Stimulated activated naive CD4-positive, alpha-beta T cell (primary cell): ENCODE measurements at places on chromosomes 13 and 19.

- no peak for DNase-seq
Observed at GRCh38 chr13:112351825-112352224, 24.3 kb upstream of the SPACA7 start.

DNA sequence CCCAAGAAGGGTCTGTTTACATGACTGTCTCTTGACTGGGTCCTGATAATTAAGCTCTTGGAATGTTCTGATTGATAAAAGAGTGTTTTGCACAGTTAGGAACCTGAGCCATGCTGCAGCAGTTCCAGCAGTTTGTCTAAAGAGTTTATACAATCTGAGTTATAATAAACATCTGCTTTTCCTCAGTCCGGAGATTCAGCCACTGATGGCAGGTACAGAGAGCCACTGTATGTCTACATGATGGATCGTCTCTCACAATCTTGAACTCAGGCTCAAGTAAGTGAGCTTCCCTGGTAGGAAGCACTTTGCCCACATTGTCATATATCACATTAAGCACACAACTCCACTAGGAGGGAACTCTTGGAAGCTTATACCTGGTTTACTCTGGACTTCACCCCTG lies 84.3 kb downstream of the UGGT2 start:
- no peak for DNase-seq

GRCh38 chr19:34678085-34678412 lies 571 bp downstream of the ZNF302 start:
- DNase-seq = no peak

DNA sequence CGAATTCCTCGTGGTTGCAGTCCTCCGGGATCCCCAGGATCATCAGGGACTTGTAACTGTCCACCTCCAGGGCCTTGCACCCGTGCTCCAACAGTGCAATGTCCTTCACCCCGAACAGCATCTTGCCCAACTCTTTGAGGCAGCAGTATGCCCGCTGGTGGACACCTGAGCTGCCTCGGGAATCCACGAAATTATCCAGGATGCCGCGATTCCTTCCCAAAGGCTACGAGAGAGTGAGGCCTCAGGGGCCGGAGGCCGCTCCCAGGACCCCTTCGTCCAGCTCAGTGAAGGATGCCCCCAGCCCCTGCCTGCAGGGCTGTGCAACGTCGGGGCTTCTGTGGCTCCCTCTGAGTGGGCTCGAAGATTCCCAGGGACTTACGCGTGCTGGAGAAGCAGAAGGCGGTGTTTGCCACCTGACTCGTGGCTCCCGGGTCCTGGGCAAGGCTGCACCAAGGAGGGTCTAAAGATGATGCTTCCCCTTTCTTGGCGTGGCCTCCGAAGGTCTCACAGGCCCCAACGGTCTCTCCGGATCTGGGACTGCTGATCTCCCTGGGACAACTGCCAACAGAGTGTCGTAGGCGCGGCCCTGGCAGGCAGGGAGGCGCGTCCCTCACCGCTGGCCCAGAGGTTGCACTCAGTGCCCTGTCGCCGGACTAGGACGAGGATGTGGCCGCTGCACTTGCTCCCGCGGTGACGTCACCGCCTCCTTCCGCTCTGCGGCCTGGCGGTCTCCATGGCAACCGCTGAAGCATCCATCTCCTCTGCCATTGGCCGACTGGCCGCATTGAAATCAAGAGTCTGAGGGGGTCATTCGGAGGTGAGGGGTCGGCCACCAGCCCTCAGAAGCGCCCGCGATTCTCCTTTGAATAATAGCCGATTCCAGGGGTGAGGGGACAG lies at the start of gene PNMA8C:
TSS of gene PNMA8C (minus strand) at position 698 of the 897 bp plus-strand sequence. CDS start at position 121, 577 bp downstream.
- no peak for DNase-seq

DNA sequence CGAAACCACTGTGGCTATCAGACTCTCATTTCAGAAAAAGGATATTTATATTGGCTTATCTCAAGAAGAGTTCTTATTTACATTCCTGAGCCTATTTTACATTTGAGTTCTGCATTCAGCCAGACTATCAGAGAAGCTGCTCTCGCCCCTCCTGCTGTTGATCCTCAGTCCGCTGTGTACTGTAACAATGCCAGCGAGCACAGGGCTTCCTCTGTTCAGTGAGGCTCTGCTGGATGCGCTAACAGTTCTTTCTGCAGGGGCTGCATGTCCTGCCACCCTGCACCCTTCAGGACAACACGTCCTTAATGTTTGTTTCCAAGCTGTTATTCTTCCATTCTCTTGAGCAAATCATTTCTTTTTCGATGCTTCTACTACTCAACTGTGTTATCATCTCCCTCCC lies 463.7 kb upstream of the SGCG start:
- DNase-seq = no peak

- DNase-seq = no peak
Observed at GRCh38 chr13:100854006-100854405, 179.4 kb upstream of the TMTC4 start.

DNA sequence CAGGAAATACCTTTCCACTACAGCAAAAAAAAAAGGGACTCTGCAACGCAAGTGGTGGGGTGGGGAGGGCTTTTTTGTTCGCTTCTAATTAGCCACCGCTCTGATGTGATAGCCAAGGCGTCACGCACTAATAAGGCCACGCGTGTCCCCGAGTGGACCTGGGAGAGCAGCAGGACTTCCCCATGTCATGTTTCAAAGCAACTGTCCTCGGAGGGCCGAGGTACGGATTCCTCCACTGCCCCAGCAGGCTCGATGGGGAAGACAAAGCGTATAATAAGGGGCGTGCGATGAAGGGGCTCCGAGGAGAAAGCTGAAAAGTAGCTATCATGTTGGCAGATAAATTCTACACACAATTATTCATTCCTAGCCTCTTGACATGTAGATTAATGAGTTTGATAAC lies 179.7 kb upstream of the ZNF507 start:
- DNase-seq = no peak

DNA sequence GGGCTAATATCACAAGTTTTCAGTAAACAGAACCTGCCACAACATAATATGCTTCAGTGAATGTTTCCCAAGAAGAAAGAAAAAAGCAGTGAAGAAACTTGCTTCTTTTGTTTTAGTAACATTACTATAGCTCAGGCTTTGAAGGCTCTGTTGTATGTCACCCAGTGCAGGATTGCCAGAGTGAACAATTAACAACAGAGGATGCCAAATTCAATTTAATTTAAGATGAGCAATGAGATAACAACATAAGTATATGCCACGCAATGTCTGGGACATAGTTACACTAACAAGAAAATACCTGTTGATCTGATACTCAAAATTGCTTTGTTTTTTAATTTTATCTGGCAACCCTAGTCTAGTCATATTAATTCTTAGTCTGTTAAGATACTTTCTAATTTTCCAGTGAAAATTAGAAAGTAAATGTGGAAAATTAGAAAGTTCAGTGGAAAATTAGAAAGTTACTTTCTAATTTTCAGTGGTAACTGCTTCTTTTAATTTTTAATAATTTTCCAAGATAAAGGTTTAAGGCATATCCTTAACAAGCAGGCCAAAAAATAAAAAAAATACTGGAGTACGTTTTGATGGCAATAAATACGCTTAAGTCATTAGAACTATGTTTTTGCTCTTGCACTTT lies 336.3 kb downstream of the SLITRK6 start:
- no peak for DNase-seq

DNA sequence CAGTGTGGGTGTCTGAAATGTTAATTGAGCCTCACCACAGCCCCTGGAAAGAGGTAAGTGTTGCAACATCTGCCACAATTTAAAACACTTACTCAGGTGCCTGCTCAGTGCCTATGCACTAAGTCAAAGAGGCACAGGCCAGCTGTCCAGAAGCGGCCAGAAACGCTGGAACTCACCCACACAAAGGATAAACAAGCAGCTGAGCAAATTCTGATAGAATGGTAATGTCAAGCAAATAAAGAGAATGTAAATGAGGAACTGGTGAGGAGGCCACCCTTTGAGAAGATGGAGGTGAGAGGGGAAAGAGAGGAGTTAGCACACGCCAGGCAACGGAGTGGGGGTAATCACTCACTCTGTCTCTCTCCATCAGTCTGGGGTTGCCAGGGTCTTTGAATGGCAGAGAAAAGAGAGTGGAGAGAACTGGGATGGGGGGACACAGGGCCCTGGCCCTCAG lies 67.7 kb upstream of the SERP2 start:
- no peak for DNase-seq

DNA sequence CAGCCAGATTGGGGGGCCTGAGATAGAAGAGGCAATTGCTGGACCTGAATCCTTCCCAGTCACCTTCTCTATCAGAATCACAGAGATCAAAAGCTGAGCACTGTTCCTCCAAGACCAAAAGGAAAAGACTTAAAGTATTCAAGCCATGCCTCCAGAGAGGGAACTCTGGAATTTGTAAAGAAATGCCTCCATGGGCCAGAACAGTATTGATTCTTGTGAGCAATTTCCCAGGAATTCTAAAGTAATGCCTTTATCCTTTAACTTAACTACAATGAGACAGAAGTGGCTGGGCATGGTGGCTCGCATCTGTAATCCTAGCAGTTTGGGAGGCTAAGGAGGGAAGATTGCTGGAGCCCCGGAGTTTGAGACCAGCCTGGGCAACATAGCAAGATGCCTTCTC lies 148.8 kb downstream of the FLT1 start:
- DNase-seq = no peak

DNA sequence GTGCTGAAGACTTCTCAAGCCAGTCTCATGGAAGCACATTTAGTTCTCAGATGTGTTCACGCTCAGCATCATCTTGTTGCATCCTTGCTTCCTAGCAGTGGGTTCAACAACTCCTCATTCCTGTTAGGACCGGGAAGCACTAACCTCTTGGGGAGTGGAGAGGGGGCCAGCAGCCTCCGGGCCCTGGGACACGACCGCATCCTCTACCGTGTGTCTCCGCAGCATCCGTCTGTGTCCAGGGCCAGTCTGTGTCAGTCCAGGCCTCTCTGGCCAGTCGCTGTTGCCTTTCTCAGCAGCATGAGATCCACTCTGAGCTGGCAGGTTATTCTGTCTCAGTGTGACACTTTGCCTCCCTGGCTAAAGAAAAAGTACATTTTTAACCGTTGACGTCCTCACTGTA lies 17.0 kb downstream of the PDCD5 start:
- no peak for DNase-seq

GRCh38 chr13:70043685-70044084 lies 63.9 kb upstream of the ATXN8OS start:
- DNase-seq = no peak

DNA sequence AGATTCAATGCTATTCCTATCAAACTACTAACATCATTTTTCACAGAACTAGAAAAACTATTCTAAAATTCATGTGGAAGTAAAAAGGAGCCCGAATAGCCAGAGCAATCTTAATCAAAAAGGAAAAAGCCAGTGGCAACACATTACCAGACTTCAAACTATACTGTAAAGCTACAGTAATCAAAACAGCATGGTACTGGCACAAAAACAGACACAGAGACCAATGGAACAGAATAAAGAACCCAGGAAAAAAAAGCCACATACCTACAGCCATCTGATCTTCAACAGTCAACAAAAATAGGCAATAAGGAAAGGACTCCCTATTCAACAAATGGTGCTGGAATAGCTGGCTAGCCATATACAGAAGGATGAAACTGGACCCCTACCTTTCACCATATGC lies 10.4 kb upstream of the SOHLH2 start:
- DNase-seq = no peak

DNA sequence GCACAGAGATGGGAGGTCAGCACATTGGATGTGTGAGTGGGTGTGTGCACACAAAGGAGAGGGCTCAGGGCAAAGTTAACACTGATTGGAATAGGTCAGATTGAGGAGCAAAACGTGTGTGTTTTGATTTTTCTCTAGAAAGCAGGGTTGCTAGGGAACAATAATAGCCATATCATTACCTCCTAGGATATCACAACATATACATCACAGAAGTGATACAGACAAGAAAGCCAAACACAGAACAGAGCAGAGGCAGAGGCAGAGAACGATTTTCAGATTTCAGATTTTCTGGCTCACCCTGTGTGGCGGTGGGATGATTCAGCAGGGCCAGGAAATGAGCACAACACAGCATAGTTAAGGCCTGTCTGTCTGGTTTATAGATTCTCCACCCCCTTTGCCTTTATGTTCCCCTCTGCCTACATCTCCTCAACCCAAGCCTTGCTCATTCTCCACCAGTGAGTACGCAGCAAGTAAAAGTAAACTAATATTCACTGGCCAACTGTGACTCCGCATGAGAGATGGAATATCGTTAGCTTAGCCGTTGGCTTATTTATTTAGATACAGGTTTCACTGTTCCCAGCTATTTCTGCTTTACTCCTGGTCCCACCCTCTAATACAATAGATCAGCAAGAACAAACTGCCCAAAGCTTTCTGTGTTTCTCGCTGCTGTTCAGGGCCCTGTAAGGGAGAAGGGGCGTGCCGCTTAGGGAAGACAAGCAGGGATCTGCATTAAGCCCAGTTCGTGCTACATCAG lies 182.7 kb upstream of the TSC22D1 start:
- DNase-seq = no peak

DNA sequence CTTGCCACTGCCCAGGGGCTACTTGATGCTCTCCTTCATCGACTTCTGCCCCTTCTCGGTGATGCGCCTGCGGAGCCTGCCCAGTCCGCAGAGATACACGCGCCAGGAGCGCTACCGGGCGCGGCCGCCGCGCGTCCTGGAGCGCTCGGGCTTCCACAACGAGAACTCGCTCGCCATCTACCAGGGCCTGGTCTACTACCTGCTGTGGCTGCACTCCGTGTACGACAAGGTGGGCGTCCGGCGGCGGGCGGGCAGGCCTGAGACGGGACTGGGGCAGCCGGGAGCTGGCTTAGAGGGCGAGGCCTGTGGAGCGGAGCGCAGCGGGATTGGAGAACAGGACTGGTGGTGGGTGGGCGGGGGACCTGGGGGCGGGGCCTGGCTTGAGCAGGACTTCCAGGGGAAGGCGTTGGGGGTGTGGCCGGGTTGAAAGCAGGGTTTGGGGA lies 12.7 kb upstream of the PSMD8 start:
- peak; percentile 46 for DNase-seq

DNA sequence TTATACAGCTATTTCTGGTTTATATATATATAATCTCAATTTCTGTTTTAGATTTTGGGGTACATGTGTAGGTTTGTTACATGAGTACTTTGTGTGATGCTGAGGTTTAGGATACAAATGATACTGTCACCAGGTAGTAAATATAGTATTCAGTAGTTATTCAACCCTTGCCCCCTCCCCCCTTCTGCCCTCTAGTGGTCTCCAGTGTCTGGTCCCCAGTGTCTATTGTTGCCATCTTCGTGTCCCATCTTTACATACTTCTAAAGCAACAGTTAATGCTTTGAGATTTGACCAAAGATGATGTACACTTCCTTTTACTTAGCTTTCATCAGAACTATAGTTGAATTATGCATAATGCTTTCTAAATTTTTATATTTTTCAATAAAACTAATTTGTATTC lies 1623.4 kb upstream of the PRR20A start:
- DNase-seq = no peak

- DNase-seq = no peak
Observed at GRCh38 chr13:33205804-33206221, 79.7 kb downstream of the STARD13 start.
